Stimulated activated CD8-positive, alpha-beta memory T cell treated with anti-CD3 and anti-CD28 coated beads, Interleukin-4, amount 100 ng/mL, for 4 hours (primary cell): ENCODE measurements at places on chromosomes 4 and X.

GRCh38 chr4:176099314-176099713, 33.7 kb downstream of the WDR17 start:
- no peak for DNase-seq

DNA sequence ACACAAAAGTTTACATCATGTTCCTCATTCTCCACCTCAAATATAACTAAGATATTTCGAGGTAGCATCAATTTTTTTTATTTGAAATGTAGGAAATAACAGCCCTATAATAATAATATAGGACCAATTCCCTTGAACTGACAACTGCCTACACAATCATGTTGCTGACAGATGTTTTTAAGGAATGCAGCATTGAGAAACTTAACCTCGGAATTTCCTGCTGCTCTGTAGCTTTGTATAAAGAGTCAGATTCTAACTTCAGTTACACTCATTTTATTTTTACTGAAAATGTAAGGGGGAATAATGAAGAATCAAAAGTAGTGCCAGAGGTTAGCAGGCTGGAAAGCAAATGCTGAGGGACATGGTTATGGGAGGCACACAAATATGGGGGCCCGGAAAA, 235.8 kb downstream of the RBMX2 start:
- DNase-seq, result no peak

- DNase-seq, result no peak
Observed at GRCh38 chrX:138925330-138925729, 213.8 kb upstream of the FGF13 start.

- DNase-seq, result no peak
Observed at GRCh38 chr4:125791896-125792295, 477.1 kb downstream of the FAT4 start.

GRCh38 chrX:42933187-42933586, 155.2 kb upstream of the PPP1R2C start:
- DNase-seq, result no peak
